Stimulated activated CD8-positive, alpha-beta memory T cell treated with anti-CD3 and anti-CD28 coated beads, Interleukin-15, amount 100 ng/mL, for 24 hours (primary cell): ENCODE measurements at places on chromosomes 11 and 22.

DNA sequence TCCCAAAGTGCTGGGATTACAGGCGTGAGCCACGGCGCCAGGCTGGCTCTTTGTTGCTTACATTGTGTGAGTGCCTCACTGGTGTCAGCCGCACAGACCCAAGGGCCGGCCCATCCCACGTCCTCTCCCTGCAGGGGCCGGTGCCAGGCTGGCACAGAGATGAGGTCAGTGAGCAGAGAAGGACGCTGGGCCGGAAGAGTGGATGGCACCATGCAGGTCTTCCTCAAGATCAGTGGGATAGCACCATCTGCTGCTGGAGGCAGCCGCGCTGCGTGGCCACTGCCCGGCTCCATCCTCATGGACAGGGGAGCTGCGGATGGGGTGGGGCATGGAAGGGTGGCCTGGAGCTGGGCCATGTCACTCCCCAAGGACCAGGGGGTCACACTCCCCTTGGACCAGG is 22.0 kb upstream of the FGF4 start:
- DNase-seq: no peak

DNA sequence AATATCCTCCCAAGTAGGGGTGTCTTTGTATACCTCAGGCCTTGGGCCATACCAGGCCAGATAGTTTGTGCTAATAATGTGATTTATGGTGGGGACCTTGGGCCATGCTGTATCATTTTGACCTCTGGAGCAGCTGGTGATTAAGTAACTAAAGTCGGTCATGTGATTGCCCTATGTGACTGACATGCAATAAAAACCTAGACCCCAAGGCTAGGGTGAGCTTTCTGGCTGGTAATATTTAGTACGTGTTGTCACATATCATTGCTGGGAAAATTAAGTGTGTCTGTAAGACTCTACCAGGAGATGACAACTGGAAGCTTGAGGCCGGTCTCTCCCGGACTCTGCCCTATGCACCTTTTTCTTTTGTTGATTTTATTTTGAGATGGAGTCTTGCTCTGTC is 12.6 kb upstream of the TFIP11 start:
- DNase-seq: no peak

- no peak for DNase-seq
These were observed 43.2 kb upstream of the FADD start for GRCh38 chr11:70159627-70160570.

GRCh38 chr11:133476570-133477250 is 55.6 kb downstream of the OPCML start:
- no peak for DNase-seq

GRCh38 chr11:13207665-13208594 is 69.7 kb upstream of the BMAL1 start:
- DNase-seq: no peak

GRCh38 chr11:62565100-62565802 is 8.4 kb downstream of the EEF1G start:
- no peak for DNase-seq

DNA sequence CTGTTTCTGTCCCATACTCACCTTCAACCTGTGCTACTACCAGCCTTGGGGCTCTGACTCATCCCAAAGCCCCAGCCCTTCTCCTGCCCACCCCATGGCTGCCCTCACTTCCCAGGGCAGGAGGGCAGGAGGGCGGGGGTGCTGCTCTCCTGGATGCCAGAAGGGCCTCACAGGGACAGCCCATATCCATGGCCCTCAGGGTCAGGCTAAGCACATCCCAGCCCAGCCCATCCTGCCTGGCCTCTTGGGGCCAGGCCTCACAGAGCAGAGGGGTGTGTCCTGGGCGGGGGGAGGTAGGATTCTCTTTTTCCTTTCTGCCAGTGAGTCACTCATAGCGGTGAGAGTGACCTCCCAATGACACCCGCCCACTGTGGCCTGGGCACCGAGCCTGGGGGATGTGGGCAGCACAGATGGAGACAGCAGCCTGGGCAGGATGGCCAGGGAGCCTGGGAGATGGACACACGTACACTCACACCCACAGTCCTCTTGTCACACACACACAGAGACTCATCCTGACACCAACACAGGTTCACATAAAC is 2.4 kb downstream of the LTBP3 start:
- no peak for DNase-seq

DNA sequence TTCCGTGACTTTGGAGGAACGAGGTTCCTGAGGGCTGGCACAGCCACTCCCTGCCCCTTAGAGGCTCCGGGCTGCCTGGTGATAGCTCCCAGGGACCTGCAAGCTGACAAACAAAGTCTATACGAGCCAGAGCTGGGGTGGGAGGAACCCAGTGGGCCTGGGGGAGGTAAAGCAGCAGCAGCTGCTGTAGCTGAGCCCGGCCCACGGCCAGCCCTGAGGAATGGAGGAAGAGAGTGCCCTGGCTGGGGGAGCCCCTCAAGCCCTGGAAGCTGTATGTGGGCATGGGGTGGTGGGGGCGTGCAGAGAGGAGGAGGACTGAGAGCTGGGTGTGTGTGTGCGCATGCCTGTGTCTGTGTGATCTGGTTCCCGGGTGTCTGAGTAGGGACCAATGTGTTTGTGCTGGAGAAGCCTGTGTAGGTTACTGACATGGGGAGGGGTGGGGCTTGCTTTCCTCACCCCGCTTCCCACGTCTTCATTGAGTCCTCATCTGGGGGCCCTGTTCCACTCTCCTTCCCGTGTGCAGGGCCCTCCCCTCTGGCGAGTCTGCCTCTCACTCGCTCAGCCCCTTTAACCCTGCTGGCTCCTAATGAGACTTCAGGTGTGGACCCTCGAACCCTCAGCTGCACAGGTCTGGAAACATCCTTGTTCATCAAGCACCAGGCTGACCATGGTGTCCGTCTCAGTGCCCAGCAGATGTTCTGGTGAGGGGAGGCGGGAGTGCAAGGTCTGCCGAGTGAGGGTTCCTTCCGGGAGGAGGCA is 10.8 kb downstream of the ST3GAL4 start:
- no peak for DNase-seq

DNA sequence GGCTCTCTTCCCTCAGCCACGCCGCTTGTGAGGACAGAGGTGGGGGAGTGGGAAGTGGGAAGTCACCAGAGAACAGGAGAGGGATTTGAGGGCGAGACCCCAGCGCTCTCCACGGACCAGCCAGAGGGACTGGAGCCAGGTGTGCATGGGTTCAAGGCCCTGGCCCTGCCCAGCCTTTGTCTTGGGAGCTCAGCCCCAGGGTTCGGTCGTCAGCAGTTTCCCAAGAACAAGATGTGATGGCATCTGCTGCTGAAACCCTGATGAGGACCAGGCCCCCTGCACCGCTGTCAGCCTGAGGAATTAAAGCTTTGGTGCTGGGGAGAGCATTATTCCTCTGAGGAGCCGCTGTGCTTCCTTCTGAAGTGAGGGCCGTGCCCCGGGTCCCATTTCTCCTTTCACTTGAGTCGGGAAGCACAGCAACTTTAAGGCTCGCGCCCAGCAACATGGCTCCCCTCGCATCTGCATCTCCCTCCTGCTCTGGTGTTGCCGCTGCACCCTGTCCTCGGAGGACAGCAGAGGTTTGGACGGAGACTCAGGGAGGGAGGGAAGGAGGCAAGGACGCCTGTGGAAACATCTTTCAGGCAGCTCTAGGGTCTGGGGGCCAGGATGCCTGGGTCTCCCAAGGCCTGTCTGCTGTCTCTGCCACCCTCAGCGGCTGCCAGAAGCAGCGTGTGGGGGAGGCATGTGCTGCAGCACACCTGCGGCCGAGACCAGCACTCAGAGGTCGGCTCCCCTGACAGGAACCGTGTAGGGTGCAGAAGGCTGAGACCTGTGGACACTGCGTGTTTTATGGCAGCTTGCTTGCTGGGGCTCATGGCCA is 3.8 kb downstream of the IFITM5 start:
- DNase-seq: no peak

DNA sequence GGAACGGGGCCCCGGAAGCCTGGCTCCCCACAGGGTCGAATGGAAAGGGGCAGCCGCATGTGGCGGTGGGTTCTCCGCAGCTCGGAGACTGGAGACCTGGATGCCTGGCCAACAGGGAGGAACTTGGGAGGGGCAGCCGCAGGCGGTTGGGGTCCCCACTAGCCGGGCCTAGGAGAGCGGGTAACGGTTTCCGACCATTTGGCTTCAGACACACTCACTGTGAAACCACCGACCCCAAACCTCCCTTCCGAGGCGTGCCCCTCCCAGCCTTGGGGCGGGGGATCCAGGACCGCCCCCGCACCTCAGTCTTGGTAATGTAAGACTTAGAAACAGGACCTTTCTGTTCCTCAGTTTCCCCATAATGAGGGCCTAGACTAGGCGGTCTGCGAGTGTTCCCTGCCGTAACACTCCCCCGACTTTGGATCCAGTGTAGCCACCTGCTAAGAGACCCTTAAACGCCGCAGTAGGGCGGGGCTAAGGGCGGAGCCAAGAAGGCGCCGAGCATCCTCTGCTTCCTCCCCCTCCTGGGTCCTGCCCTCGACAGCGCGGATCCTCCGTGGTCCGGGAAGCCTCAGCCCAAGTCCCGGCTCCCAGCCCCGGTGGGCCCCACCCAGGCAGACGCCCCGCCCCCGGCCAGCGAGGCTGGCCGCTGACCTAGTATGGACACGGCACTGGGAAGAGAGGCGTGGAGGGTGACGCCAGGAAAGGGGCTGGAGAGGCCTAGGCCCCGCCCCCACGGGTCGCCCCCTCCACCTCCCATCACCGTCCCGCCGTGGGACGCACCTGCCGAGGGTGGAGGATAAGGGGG is 1.8 kb upstream of the RASGRP2 start:
- DNase-seq: no peak

- DNase-seq: no peak
These were observed 9.5 kb downstream of the ATXN10 start for GRCh38 chr22:45680932-45681700.

DNA sequence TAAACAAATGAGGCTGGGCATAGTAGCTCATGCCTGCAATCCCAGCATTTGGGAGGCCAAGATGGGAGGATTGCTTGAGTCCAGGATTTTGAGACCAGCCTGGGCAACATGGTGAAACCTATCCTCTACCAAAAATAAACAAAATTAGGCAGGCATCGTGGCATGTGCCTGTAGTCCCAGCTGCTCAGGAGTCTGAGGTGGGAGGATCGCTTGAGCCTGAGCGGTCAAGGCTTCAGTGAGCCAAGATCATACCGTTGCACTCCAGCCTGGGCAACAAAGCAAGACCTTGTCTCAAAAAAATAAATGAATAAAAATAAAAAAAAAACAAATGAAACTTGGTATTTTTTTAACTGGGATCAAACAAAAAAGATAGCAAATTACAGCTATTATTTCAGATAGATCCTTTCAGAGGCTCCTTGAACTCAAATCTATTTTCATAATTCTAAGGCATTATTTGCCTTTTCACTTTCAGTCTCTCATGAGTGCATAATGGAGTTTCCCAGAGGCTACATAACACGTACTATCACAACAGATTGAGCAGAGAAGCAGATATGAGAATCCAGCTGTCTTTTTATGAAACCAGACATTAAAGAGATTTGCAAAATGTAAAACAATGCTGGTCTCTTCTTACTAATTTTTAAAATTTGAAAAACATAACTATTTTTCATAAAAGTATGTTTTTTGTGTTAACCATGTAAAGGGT is 23.1 kb downstream of the DDIAS start:
- DNase-seq: no peak

- no peak for DNase-seq
These were observed 7.0 kb upstream of the P2RY2 start for GRCh38 chr11:73210916-73211667.

GRCh38 chr11:110761991-110762390 is 49.8 kb upstream of the ARHGAP20 start:
- DNase-seq: no peak

- no peak for DNase-seq
These were observed 24.3 kb downstream of the SLC25A18 start for GRCh38 chr22:17587629-17588028.

DNA sequence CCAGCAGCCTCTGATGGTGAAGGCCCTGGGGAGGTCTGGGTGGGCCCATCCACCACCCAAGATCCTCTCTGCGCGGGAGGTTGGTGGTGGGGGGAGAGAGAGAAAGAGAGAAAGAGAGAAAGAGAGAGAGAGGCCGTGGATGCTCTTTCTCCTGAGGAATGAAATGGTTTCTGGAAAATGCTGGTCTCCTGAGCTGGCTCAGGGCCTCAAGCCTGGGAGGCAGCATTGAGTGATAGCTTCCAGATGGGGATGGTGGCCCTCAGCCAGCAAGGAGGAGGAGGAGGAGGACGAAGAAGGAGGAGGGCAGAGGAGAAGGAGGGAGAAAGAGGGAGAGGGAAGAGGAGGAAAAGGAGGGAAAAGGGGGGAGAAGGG is 4.6 kb downstream of the TSPAN32 start:
- DNase-seq: no peak

DNA sequence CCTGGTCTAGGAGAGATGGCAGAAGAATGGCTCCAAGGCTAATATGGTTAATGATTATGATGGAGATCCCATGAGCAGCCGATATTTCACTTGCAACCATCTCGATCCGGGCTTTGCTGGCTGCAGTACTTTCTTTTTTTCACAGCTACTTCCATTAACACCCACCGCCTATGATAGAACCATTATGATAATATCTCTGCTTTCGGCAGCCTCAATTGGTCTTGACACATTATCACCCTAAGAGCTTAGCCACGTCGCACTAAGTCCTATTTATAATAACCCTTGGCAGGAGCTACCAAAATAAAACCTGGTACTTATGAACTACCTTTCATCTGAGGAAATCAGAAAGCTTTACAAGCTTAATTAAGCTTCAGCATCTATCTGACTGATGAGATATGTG is 7.6 kb upstream of the FJX1 start:
- no peak for DNase-seq

DNA sequence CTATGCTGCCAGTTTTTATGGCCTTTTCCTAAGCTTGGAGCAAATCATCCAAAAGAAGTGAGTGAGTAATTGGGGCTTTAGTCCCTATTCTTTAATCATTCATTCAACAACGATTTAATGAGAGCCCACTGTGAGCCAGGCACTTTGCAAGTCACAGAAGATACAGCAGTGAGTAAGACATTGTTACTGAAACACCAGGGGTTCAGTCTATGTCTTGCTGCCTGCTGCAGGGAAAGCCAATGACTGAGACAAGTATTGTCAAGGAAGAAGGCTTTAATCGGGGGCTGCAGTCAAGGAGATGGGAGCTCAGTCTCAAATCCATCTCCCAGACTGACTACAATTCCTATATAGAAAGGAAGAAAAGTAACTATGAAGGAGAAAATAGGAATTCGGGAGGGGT is 228.3 kb downstream of the FAM181B start:
- no peak for DNase-seq

GRCh38 chr11:86202013-86202336 is 42.6 kb upstream of the EED start:
- no peak for DNase-seq

- no peak for DNase-seq
These were observed 670.9 kb downstream of the BRD1 start for GRCh38 chr22:49156662-49157285.

- DNase-seq: no peak
These were observed 17.3 kb downstream of the TRMU start for GRCh38 chr22:46352691-46353386.

- no peak for DNase-seq
These were observed 20.9 kb downstream of the OR5J2 start for GRCh38 chr11:56197367-56197766.
